ENCODE measurements at places on chromosomes 13 and 19. TPM values are rescaled to one million over a fixed set of nuclear protein-coding genes. Genes with fewer than 3 reads are reported as not detected.
A peak's percentile ranks its signal among the peaks of the same experiment; 100 is the strongest.

GRCh38 chr13:23619068-23619855, 49.0 kb downstream of the TNFRSF19 start:
- no peak for DNase-seq
- no peak overlapping the region for H3K27ac ChIP-seq
- no peaks in the 10 kb centered on the region for H3K36me3 ChIP-seq
- H3K27me3 ChIP-seq = peaks cover 2% of the 10 kb centered on the region
- peaks cover 4% of the 10 kb centered on the region for H3K4me1 ChIP-seq
- H3K4me3 ChIP-seq = no peak overlapping the region

The CEACAM7 gene
- not detected for polyA plus RNA-seq

The ZNF324B gene
- polyA plus RNA-seq = 1.8 TPM

DNA sequence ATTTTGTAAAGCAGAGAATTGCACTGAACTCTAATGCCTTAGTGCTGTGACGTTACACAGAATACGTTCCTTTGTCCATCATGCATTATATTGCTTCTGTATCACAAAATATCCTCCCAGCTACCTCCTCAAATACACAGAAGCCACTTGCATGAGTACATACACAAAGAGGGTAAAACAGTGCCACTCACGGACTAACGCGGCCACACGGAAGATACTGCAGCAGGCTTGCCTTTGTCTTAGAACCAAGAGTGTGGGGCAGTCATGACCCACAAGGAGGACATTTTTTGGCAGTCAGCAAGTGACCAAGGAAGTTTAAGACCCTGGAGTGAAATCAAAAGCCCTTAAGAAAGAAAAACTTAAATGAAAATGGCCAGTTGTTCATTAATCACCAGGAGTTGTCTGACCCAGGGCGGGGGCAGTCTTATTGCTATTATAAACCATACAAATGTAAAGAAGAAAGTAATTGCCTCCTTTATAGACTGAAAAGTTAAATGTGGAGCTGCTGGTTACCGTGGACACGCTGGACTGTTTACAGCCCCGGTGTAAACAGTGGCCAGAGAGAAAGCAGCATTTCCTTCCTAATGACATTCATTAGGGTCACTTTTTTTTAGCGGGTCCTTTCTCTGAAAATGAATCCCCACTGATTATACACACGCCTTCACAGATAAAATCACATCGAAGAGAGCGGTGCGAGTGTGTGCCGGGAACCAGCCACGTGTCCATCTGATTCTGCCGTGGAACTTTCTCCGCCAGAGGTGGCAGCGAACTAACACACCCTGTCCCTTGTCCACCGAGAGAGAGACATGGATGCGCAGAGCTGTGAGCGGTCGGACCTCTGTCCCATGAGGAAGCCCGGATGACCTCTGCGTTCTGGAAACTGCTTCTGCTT, 66.8 kb downstream of the SOX1 start:
- H3K4me3 ChIP-seq = no peak overlapping the region
- DNase-seq = no peak
- H3K27me3 ChIP-seq = peaks cover 11% of the 10 kb centered on the region
- no peaks in the 10 kb centered on the region for H3K4me1 ChIP-seq

DNA sequence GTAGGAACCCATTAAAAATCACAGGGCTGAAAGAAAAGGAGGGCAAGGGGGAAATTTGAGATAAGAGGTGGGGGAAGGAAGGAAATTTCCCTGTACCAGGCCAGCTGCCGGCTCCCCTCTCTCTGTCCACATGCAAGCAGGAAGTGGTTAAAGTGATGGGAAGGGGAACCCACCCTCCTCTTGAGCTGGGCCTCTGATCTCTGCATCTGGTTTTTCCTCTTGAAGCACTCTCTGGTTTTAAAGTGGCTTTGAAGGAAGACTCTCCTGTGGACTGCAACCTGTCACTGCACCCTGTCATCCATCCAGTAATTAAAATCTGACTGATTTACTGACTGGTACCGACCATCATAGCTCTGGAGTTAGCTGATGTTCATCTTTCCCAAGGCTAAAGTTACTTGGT, 239.6 kb downstream of the TSHZ3 start:
- H3K36me3 ChIP-seq = no peaks in the 10 kb centered on the region
- peaks cover 35% of the 10 kb centered on the region for H3K27me3 ChIP-seq
- DNase-seq = no peak
- H3K4me1 ChIP-seq = peaks cover 21% of the 10 kb centered on the region

The FPR1 gene
- polyA plus RNA-seq = 0.11 TPM

GRCh38 chr19:31204115-31204514, 145.1 kb downstream of the TSHZ3 start:
- no peaks in the 10 kb centered on the region for H3K36me3 ChIP-seq
- no peak overlapping the region for H3K27ac ChIP-seq
- peaks cover 11% of the 10 kb centered on the region for H3K27me3 ChIP-seq

The LRFN3 gene
- 1.1 TPM for polyA plus RNA-seq

DNA sequence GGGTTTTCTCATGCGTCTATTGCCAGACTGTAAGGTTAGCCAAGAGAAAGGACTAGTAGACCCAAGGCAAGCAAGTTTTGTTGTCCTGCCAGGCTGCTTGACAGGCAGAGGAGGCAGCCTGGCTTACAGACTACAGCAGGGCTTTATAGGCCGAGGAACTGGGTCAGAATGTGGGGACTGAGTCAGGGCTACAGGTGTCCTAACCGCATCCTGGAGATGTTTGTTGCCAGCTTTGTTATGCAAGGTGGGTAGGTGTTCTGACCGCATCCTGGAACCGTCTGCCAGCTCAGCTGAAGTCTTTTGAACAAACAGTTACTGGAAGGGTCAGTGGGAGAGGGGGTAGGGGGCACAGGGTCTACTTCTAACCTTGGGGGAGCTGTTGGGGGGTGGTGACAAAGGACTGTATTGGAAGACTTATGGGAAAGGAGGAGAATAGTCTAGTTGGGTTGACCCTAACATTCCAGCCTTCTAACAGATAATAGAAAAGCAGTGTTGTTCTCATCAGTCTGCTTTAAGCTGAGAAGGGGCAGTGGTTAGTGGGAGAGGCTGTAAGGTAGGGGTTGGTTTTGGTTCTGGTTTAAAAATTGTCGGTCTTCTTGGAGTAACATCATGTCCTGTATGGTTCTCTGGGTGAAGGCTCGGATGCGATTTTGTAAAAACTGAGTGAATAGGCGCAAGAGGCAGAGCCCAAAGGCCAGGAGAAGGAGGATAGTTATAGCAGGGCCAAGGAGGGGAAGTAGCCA, 913.8 kb upstream of the SLITRK5 start:
- no peak overlapping the region for H3K4me3 ChIP-seq
- H3K36me3 ChIP-seq = no peaks in the 10 kb centered on the region
- no peaks in the 10 kb centered on the region for H3K4me1 ChIP-seq
- peaks cover 3% of the 10 kb centered on the region for H3K27me3 ChIP-seq
- DNase-seq = no peak
- no peak overlapping the region for H3K27ac ChIP-seq

The PGLYRP1 gene
- polyA plus RNA-seq = not detected

- H3K36me3 ChIP-seq = no peaks in the 10 kb centered on the region
- peaks cover 36% of the 10 kb centered on the region for H3K4me1 ChIP-seq
- H3K4me3 ChIP-seq = peak overlapping the region; percentile 81
- no peak overlapping the region for H3K27ac ChIP-seq
- no peak for DNase-seq
- H3K27me3 ChIP-seq = peaks cover 2% of the 10 kb centered on the region
These were observed 2.3 kb downstream of the KISS1R start for GRCh38 chr19:919199-920050.

DNA sequence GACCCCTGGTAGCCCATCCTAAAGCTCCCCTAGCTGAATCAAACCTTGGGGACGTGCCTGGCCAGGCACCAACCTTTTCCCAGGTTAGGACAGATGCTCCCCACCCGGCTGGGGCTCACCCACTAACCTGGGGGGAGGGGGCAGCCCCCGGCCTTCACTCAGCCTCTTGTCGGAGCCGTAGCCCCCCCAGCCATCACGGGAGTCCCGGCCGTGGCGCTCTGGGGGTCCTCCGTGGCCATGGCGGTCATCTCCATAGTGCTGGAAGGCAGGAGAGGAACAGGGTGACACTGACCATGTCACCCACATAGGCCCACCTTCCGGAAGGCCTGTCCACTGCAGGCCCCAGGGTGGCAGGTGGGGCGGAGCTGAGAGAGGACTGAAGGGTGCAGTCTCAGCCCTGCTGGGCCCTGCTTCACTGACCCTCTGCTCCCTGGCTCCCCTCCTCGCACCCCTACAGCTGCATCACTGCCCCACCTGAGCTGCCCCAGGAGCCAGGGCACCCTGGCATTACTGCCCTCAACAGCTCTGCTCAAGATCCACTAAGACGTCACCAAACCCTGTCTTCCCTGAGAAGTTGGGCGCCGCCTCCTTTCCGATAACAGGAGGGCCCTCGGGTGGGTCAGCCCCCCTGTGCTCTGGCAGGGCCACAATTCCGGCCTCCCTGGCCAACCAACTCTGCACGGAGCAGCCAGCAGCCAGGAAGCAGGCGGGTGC, 22.6 kb upstream of the TINCR start:
- DNase-seq = no peak
- peaks cover 9% of the 10 kb centered on the region for H3K4me1 ChIP-seq
- H3K4me3 ChIP-seq = no peak overlapping the region
- no peak overlapping the region for H3K27ac ChIP-seq
- no peaks in the 10 kb centered on the region for H3K27me3 ChIP-seq
- peaks cover 85% of the 10 kb centered on the region for H3K36me3 ChIP-seq

- H3K4me3 ChIP-seq = no peak overlapping the region
- H3K27me3 ChIP-seq = no peaks in the 10 kb centered on the region
- no peaks in the 10 kb centered on the region for H3K36me3 ChIP-seq
- no peaks in the 10 kb centered on the region for H3K4me1 ChIP-seq
- DNase-seq = no peak
These were observed 113.7 kb downstream of the RFC3 start for GRCh38 chr13:33931397-33932311.

- no peak overlapping the region for H3K4me3 ChIP-seq
- DNase-seq = no peak
- peaks cover 3% of the 10 kb centered on the region for H3K4me1 ChIP-seq
- H3K27me3 ChIP-seq = no peaks in the 10 kb centered on the region
- H3K36me3 ChIP-seq = peaks cover 23% of the 10 kb centered on the region
These were observed 42.4 kb downstream of the ZC3H13 start for GRCh38 chr13:46010148-46010547.

- H3K4me1 ChIP-seq = no peaks in the 10 kb centered on the region
- no peaks in the 10 kb centered on the region for H3K36me3 ChIP-seq
- peaks cover 7% of the 10 kb centered on the region for H3K27me3 ChIP-seq
- H3K27ac ChIP-seq = no peak overlapping the region
These were observed 61.5 kb upstream of the TDRD3 start for GRCh38 chr13:60335531-60335930.

DNA sequence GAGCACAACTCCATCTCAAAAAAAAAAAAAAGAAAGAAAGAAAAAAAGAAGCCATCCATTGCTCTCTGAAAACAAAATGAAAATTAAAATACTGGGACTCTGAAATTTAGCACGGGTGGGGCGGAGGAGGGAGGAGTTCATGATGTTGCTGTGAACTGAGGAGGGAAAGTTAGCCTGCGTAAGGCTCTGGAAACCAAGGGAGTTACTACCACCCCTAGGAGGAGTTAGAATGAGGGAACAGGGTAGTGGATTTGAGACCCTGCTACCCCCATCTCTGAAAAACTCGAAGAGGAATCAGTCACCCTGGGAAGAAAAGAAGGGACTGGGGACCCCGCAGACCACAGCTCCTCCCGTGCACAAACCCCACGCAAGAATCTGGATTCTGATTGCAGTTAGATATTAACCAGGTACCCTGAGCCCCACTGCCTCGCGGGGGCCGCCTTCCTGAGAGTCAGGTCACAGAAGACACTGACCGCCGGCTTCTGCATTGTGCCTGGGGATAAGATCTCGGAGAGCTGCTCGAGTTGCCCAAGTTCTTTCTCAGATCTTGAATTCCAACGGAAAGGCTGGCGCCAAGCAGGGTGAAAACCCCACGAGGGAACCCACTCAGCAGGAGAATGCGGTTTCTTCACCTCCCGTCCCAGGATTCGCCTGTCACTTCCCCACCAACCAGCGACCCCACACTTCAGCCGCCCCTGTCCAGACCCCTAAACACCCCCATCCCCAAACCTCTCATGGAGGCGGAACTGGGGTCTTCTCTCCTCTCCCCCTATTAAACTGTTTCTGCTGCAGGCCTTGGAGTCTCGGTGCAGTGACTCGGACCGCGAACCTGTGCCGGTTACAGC, 870 bp downstream of the ZNF442 start:
- peak; percentile 4 for DNase-seq
- H3K27ac ChIP-seq = peak overlapping the region; percentile 92

DNA sequence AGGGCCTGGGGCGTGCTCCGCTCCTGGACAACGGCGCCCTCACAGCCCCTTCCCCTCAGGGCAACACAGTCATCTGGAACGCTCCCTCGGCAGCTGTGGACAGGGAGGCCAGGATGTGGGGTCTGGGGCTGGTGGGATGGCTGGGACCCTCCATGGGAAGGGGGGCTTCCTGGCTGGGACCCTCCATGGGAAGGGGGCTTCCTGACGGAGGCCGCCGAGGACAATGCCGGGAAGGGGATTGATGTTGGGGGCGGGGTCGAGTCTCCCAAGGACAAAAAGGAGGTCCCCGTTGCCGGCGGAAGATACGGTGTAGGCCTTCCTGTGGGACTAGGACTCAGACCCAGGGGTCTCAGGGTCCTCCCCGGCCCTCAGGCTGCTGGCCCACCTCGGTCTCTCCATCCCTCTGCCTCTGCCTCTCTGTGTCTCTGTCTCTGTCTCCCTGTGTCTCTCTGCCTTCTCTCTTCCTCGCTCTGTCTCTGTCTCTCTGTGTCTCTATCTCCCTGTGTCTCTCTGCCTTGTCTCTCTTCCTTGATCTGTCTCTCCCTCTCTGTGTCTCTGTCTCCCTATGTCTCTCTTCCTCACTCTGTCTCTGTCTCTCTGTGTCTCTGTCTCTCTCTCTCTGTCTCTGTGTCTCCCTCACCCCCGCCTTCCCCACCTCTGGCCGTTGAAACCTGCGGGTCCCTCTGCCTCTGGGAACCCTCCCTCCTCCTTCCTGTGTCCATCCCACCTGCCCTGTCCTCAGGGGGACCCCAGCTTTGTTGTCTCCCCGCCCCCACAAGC, 2.7 kb upstream of the MADCAM1 start:
- H3K4me3 ChIP-seq = peak overlapping the region; percentile 54
- H3K27me3 ChIP-seq = peaks cover 2% of the 10 kb centered on the region

DNA sequence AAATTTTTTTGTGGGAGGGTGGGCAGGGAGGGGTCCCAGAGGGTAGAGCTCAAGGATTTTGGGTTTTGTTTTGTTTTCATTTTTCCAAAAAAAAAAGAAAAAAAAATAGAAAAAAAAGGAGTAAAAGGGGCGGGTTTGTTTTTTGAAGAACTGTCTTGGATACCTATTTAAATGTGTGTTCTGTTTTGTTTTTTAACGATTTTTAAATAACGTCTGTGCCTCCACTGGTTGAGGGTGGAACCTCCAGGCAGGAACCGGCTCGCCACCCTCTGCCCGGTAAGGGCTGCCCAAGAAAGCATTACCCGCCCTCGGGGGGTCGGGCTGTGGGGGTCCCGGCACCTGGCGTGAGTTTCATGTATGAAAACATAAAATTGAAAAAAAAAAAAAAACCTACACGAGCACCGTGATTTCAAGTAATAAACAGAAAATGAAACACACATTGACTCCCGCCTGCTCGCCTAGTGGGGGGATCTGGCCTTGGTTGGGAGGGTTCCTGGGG, 10.4 kb downstream of the MIDN start:
- H3K27ac ChIP-seq = peak overlapping the region; percentile 92
- no peaks in the 10 kb centered on the region for H3K27me3 ChIP-seq
- H3K4me1 ChIP-seq = peaks cover 62% of the 10 kb centered on the region
- peak overlapping the region; percentile 97 for H3K4me3 ChIP-seq
- H3K36me3 ChIP-seq = peaks cover 7% of the 10 kb centered on the region
- no peak for DNase-seq

GRCh38 chr19:2645826-2646225, 56.7 kb downstream of the GNG7 start:
- DNase-seq = no peak
- no peaks in the 10 kb centered on the region for H3K4me1 ChIP-seq
- H3K27ac ChIP-seq = no peak overlapping the region
- no peaks in the 10 kb centered on the region for H3K27me3 ChIP-seq
- no peak overlapping the region for H3K4me3 ChIP-seq
- no peaks in the 10 kb centered on the region for H3K36me3 ChIP-seq

The CEACAM19 gene
- polyA plus RNA-seq = 0.14 TPM

Data from naive thymus-derived CD8-positive, alpha-beta T cell (primary cell).